HT1080 (cell line): ENCODE measurements at places on chromosomes 3 and 15. TPM values are rescaled to one million over a fixed set of nuclear protein-coding genes. Genes with fewer than 3 reads are reported as not detected.

TEX55 gene
- not detected in 2 replicates for total RNA-seq

RFTN1 gene
- total RNA-seq, result 38.4 and 43.8 TPM in 2 replicates

ADAMTSL3 gene
- total RNA-seq, result 0.03 TPM in 1 of 2 replicates, not detected in the other

NME9 gene
- total RNA-seq, result not detected in 2 replicates

PCSK6 gene
- total RNA-seq, result 15.1 and 19.8 TPM in 2 replicates

CAV3 gene
- total RNA-seq, result not detected in 2 replicates

PDE8A gene
- total RNA-seq, result 25.1 and 26.8 TPM in 2 replicates

CACNA1D gene
- total RNA-seq, result not detected in 2 replicates

IQCH gene
- 3.5 and 5.0 TPM in 2 replicates for total RNA-seq

TBC1D23 gene
- 21.9 and 25.7 TPM in 2 replicates for total RNA-seq
